ENCODE measurements at places on chromosomes 5 and 9.

DNA sequence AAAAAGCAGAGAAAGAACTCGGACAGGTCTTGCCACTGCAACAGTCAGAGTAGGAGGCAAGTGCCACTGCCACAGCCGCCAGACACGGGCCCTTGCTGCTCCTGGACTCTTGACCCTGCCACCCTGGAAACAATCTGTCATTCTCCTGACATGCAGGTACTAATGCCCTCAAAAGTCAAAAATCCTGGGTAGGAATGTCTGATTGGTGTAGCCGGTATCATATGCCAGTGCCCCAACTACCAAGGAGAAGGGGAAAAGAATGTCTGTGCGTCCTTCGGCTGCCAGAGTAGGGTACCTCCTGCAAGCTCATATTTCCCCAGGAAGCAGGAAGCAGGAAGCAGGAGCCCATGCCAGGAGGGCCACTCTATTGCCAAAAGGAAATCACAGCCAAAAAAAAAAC lies 30.5 kb upstream of the F2RL1 start:
- no peak for DNase-seq

- no peak for DNase-seq
Measured at GRCh38 chr5:30414078-30414477, 779.4 kb upstream of the CDH6 start.

DNA sequence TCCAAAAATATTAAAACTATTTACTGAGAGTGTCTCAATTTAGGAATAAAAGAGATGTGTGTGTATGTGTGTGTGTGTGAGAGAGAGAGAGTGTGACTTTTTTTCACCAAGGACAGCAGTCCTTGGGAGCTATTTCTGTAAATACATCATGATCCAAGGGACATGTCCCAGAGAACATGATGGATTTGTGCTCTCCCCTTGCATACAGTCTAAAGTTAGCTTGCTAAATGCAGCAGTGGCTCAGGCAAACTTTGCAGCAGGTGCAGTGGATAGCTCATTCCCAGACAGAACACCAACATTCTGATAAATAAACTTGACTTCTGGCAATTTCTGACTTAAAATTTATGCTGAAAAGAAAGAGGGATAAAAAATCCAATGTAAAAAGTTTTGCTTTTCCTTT lies 55.4 kb upstream of the SGCD start:
- DNase-seq, result no peak

DNA sequence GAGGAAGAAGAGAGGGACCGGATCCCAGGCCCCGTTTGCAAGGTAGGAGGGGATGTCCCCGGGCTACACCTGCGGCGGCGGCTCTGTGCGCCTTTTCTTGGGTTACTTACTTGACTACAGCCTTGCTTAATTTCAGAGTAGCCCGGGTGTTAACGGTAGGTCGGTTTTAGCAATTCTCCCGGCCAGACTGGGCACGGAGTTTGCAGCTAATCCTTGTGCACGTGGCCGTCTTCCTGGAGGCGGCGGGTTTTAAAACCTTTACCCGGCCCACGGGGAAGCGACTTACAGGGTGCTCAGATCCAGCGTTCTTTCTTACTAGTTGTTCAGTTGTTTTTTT lies 313 bp downstream of the BRIX1 start:
- DNase-seq, result no peak

GRCh38 chr5:54673523-54674225 lies 156.1 kb downstream of the SNX18 start:
- no peak for DNase-seq
